DND-41 (cell line): ENCODE measurements at places on chromosomes 16 and 17.

DNA sequence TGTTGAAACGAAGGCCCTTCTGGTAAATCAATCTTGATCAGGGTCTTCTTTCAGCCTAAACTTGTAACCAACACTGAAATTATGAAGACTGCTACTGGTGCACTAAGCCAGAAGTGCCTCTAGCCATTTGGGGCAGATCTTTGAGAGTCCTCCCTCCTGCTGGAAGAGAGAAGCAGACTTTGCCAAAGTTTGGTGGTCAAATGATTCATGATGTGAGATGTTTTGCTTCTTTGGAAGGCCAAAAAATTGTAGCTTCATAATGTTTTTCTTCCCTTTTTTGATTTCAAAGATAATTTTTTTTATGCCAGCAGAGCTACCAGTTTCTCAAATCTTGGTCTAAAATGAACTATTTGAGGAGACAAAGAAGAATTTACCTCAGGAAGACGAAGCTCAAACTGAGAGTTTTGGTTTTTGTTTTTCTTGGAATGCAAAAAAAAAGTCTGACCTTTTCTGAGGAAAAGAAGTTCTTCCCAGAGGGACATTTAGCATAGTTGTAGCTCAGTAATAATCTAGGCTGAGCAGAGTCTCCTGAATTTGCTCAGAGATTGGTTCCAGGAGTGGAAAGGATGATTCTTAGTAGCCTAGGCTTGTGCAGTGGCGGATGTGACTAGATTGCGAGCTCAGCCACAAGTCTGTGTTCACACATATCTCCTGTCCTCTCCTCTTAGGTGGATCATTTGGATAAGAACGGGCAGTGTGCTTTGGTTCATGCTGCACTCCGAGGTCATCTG lies 50.9 kb downstream of the CYB561 start:
- DNase-seq, result no peak

DNA sequence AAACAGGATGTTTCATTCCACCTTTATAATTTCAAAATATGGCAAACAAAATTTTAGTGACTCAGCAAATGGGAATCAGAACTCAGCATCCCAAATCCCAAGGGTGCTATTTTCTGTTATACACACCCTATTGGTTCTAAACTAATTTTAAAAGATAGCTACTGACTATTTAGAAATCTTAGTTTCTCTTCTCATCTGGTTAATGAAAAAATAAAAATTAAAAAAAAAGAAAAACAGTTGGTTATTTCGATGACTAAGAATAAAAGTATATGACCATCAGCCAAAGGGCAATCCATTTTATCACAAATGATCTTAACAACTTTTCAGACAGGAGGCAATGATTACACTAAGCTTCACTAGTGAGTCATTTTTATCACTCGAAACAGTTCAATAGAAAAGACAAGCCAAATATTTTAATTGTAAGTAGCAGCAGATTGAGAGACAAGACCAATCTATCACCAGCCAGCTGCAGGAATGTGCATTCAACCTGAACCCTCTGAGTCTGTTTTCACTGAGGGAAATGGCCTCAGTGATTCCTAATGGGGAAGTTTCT lies 15.2 kb downstream of the PHLPP2 start:
- DNase-seq, result no peak

DNA sequence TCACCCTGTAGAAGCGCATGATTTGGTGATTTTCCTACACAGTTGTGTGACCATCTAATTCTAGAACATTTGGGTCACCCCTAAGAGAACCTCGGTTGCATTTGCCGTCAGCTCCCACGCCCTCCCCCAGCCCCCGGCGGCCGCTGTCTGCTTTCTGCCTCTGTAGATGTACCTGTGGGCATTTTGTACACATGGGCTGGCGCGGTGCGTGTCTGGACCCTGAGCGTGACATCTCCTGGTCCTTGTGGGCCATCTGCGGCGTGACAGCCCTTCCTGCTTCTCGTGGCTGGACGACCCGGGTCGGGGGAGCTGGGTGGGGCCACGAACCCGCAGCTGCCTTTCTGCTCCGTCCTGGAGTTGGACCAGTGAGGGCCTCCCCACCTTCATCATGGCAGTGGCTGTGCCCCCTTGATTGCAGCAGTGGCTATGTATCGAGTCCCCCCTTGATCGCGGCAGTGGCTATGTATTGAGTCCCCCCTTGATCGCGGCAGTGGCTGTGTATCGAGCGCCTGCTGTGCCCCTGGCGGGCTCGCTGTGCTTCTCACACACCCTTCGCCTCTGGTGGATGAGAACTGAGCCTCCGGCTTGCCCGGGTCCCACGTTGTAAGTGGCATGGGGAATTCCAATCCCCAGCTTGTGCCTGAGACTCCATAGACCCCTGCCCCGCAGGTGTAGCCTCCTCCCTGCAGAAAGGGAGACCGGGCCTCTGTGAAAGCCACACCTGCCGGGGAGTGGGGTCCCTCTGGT lies 24.1 kb downstream of the GSE1 start:
- no peak for DNase-seq

DNA sequence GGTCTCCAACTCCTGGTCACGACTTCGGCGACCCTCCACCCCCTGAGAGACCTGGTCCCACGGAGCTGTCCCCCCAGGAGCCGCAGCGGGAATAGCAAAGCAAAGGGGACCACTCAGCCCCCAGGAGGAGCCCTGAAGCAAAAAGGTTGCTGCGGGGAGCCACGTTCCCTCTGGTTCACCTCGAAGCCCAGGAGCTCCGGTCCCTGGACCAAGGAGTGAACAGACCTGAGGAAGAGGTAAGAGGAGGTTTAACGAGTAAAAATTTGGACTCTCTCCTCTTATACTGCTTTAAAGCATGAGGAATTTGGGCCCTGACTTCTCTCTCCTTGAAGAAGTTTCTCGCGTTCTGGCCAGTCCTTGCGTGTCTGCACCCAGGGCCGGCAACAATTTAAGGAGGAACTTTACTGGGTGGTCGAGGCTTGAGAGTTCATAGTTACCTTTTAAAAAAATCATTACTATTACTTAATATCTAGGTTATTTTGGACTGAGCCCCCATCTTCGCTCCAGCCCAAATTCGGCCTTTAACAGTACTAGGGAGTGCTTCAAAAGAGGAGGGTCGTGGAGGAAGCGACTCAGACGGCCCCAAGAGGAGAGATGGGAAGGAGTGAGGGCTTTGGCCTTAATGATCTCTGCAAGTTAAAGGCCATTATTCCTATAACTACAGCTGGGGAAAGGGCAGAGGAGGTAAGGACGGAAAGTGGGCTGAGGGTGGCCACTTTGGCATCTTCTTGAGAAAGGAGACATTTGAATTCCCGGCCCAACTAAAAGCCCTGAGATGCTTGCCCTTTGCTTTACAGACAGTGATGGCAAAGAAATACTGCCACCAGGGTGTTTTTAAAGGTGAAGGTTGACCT lies 16.9 kb upstream of the HOXB9 start:
- DNase-seq, result no peak

DNA sequence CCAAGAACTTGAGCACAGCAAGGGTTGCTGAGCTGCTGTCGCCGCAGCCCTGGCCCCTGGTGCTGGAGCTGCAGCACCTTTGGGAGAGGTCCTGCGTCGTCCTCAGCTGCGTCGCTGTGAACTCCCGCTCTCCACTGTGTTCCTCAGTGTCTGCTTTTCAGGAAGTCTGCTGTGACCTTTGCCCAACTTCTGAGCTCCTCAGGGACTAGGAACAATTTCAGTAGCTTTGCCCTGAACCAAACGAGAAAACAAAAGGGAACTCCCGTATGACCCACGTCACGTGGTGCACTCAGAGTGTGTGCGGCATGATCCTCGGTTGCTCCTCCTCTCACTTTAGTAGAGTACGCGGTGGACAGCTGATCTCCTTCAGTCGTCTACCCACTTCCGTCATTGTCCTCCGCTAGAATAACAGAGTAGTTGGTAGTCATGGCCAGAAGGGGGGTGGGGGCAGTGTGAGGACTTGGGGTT lies 44.2 kb downstream of the WDR45B start:
- DNase-seq, result no peak

DNA sequence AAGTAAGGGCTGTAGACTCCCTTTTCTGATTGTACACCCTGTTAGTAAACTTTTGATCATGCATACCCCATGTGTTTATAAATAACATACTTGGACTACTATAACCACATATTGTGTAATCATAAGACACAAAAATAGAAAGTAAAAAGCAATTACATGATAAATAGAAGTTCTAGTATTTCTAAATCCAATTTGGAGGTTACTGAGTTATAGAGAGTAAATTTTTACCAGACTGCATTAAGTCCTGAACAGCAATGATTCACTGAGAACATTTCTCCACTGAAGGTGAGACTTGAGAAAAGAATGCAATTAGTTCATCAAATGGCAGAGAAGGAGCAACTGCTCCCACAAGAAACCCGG lies 7.7 kb upstream of the TBKBP1 start:
- no peak for DNase-seq

DNA sequence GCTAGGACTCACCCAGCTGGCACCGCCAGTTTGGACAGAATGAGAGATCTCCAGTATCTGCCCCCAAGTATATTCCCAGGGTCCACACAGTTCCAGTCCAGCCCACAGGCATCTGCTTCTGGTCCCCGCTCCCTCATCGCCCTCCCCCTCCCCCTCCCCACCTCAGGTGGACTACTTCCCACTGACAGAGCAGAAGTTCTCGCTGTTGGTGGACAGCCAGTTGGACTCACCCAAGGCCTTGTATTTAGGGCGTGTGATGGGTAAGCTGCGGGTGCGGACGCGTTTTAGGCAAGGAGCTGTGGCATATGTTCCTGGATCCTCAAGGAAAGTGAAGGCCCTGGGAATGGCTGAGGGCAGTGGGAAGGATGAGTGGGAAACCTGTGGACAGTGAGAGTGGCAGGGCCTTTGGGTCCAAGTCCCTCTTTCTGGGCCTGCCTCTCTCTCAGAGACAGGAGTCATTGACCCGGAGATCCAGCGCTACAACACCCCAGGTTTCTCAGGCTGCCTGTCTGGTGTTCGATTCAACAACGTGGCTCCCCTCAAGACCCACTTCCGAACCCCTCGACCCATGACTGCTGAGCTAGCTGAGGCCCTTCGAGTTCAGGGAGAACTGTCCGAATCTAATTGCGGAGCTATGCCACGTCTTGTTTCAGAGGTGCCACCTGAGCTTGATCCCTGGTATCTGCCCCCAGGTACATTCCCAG lies 14.9 kb downstream of the CNTNAP1 start:
- no peak for DNase-seq

DNA sequence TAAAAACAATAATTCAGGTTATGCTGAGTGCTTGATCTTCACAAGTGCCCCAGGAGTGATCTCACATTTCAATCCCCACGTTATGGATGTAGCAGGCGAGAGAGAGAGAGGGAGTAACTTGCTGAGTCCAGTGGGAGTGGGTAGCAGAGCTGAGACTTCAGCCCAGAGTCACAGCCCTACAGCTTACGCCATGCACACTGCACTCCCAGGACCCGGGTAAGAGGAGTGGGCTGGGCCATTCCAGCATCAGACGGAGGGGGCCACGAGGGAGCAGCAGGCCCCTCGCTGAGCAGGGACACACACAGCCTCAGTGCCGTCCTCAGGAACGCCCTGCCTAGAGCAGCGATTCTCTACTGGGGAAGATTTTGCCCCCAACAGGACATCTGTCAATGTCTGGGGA lies 9.8 kb upstream of the KIF19 start:
- DNase-seq, result no peak

- no peak for DNase-seq
These were observed at the start of the genes SGSH and SLC26A11 for GRCh38 chr17:80220054-80220735. SGSH (minus strand) TSS chr17:80220333; CDS start chr17:80220313, 20 bp downstream. SLC26A11 (plus strand) TSS chr17:80220427; CDS start chr17:80221561, 1,134 bp downstream.

DNA sequence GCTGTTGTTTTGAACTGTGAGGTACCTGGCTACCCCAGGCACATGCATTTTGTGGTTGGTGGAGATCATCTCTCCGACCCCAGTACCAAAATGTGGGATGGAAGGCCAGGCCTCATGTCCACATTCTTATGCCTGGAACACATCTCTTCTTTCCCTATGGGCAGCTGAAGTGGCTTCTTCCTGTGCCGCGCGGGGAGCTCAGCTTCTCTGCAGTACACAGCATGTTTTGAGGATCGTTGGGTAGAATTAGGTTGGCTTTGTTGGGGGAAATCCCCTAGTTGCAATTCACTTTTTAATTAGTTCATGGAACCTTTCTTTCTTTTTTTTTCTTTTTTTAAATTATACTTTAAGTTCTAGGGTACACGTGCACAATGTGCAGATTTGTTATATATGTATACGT lies 242.1 kb downstream of the MSI2 start:
- no peak for DNase-seq

- DNase-seq, result peak; percentile 72
These were observed 28.8 kb downstream of the GINS2 start for GRCh38 chr16:85659805-85660511.

DNA sequence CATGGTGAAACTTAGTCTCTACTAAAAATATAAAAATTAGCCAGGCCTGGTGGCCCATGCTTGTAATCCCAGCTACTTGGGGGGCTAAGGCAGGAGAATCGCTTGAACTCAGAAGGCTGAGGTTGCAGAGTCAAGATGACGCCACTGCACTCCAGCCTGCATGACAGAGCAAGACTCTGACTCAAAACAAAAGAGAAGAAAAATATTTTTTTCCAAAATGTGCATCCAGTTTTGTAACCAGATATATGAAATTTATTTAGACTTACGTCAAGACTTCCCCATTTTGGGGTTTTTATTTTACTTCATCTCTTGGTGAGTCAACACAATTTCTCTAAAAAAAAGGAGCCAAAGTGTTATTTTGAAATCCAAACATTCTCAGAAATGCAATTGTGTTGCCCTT lies 5.5 kb upstream of the TM4SF5 start:
- DNase-seq, result no peak

DNA sequence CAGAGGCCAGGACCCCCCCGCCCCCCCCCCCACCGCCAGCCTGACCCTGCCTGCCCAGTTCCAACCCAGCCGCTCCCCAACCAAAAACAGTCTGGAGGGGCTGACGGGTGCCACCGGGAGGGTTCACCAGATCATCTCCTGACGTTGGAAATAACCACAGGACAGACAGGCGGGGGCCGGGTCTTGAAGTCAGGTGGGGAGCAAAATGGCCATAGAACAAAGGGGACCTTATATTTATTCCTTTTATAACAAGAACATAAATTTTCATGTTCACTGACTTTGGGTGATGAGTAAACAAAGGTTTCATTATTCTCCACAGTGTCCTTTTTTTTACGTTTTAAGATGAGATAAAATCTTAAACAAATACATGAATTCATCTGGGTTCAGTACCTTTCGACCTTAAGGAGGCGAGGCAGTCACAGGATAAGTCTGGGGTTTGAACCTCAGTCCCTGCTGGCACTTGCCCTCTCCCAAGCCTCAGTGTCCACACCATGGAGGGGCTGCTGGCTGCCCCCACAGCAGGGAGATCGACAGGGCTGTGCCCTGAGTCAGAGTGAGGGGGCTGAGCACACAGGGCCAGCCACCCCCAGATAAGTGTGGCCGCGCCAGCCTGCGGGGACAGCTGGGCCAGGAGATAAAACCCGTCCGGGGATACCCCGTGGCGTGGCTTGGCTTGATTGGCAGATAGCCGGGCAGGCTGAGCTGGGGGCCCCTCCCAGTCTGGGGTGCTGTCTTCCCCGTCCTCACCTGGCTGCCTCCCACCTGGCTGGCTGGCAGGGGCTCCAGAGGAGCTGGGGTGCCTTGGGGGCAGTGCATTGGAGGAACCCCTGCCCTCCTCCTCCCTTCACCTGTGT lies 15.0 kb downstream of the SLC7A5 start:
- no peak for DNase-seq
